ENCODE measurements at places on chromosomes 16 and 17.

DNA sequence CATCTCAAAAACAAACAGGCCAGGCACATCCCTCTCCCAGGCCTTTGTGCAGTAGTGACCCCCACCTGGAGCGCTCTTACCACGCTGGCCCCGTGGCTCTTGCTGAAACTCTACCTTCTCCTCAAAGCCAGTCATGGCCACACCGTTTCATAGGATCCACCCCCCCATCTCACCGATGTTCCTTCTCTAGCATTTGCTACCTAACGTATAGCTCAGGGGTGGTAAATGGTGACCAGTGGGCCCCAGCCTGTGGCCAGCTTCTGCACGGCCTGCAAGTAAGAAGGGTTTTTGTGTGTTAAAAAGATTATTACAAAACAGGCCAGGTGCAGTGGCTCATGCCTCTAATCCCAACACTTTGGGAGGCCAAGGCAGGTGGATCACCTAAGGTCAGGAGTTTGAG is 43.8 kb downstream of the RMI2 start:
- no peak for DNase-seq

DNA sequence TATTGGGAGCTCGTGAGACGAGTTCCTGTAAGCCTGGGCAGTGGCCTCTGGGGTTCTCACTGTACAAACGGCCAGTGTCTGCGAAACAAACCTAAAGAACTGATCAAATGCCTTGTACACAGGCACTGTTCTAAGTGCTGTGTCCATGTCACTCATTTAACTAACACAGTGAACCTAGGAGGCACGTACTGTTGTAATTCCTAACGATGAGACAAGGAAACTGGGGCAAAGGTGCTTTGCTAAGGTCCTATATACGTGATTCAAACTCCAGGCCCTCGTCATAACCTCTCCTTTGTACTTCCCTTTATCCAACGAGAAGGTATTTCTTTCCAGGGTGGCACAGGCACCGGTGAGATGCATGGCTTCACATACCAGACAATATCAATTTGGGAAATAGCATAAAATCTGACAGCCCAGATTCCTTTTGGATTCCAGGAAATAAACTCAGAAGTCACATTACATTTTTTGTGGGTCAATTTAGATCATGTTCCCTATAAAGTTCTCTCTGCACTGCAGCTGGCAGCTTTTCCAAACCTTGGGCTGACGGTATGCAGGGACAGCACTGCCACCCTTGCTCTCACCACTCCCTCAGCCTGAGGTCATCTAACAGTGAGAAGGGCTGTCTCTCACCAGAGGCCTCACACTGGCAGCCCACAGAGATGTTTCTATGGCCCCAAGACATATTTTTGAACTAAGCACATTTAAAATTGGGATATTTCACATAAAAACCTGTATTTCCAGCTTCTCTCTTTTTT is 18.3 kb downstream of the GLYR1 start:
- no peak for DNase-seq

GRCh38 chr16:88643644-88643932 is 5.2 kb downstream of the IL17C start:
- DNase-seq = no peak

DNA sequence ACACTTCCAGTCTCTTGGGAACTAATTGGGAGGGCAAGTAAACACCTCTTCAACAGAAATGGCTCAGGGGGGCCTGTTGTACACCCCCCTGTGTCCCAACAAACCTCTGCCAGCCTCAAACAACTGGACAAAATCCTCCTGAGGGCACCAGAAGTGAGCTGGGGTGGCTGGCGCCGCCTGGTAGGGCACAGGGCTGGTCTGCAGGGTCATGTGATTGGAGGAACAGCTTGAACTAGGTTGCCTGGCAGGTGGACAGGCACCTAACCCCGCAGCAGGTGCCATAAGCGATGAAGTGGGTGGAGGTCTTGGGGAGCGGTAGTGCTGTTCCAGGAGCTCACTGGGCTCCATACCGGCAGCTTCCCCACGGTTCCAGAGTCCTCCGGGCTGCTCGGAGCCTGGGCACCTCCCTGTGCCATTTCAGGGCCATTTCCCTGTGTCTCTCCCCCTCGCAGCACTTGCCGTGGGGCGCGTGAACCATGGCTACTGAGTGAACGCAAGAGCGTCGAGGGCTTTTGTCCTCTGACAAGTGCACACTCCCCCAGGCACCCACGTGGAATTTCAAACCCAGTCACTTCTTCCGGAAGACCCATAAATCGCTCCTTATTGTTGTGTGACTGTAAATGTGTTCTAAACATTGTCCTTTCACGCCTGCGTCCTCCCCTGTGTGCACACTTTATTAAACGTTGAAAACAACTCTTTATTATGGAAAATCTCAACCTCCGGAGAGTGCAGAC is 101.5 kb downstream of the SEC14L1 start:
- DNase-seq = no peak

- no peak for DNase-seq
Measured at GRCh38 chr17:60164164-60164563, 14.4 kb downstream of the CA4 start.

GRCh38 chr16:10620120-10620519 is 39.7 kb upstream of the EMP2 start:
- no peak for DNase-seq

- no peak for DNase-seq
Measured at GRCh38 chr17:27868565-27868964, 24.6 kb downstream of the LYRM9 start.

- no peak for DNase-seq
Measured at GRCh38 chr16:25855818-25856217, 164.1 kb downstream of the HS3ST4 start.

GRCh38 chr17:3927628-3928340 is 11.5 kb upstream of the P2RX1 start:
- no peak for DNase-seq

DNA sequence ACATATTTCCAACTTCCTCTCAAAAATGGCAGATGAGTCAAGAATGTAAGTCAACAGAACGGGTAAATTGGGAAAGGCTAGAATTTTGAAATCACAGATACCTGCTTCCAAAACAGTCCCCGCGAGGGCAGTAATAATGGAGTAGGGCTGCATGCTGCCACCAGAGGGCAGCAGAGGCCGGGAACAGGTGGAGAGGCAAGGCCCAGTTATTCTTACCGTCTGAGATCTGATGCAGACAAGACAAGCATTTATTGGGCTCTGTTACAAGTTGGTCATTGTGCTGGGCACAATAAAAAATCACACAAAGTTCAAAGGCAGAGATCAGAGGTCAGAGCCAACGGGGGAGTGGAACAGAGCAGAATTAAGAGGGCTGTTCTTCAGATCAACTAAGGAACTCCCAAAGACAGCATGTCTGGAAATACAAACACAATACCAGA is 8.8 kb upstream of the MLKL start:
- peak; percentile 91 for DNase-seq

- DNase-seq = peak; percentile 73
Measured at GRCh38 chr17:64103391-64104364, 26.3 kb downstream of the ERN1 start.

DNA sequence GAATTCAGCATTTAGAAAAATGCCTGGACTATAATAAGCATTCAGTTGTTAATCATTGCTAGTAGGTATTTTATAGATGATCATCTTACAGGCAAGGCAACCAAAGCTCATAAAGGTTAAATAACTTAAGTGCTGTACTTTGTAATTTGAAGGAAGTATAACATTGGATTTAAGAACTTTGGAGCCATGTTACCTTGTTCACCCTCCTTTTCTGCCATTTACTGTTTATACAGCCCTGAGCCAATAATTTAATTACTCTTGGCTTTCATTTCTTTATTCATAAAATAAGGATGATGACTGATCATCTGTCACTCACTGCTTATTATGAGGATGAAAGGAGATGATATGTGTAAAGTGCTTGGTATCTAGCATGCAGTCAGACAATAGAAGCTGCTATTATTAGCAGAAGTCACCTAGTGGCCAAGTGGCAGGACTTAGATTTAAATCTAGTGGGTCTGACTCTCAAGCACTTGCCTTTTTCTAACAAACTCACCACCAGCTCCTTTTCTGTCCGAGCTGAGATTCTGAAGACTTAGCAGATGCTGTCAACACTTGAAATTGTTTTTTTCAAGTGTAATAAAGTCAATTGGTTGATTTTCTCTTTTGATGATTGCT is 18.3 kb upstream of the DDX52 start:
- no peak for DNase-seq

DNA sequence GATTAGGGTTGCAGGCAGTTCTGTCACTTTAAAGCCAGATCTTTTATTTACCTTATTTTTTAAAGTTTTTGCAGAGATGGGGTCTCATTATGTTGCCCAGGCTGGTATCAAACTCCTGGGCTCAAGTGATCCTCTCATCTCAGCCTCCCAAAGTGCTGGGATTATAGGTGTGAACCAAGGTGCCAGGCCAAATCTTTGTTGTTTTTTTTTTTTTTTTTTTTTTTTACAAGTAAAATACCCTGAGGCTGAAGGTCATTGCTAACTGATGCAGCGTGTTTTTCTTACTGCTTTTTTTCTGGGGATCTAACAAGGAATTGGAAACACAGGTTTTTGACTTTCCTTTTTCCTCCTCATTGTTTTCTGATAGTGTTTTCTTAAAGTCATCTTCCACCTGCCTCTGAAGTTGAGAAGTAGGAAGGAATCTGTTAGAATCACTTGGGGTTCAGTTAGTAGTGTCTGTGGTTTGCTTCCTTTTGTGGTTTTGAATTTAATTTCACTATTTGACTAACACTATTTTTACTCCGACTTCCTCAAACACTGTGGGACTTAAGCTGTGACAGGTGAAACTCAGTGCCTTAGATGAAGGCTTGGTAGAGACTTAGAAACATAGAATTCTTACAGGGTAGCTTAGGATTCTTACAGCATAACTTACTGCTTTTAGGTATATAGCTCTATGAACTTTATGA is 22.2 kb downstream of the CLTC start:
- no peak for DNase-seq

DNA sequence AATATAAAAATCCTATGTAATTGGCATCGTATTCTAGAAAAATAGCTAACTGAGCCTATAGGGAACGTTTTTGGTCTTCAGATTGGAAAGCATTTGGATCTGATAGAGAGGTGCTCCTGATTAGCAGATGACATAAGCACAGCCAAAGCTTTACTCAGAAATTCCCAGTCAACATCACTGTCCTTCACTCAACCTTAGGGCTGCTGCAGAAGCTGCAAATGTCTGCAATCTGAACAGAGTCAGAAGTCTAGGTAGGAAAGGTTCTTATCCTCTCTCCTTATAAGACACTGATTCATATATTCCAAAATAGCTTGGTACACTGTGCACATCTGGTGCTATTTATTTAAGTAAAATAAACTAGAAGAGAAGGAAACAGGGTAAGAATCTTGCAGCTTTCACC is 19.2 kb downstream of the STRADA start:
- DNase-seq = no peak

- no peak for DNase-seq
Measured at GRCh38 chr17:40873801-40874200, 6.8 kb upstream of the KRT12 start.

GRCh38 chr17:62678214-62678919 is 50.9 kb downstream of the MRC2 start:
- DNase-seq = no peak

DNA sequence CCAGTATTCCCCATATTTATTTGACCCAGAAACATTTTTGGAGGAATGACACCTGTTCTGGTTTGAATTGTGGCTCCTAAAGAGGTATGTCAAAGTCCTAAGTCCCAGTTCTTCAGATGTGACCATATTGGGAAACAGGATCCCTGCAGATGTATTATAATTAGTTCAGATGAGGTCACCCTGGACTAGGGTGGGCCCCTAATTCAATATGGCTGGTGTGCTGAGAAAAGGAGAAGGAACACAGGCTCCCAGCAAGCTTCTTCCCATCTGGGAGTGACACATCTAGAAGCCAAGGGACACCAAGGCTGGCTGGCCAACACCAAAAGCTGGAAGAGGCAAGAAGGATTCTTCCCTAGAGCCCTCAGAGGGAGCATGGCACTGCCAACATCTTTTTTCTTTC is 3.8 kb upstream of the GCSH start:
- no peak for DNase-seq

DNA sequence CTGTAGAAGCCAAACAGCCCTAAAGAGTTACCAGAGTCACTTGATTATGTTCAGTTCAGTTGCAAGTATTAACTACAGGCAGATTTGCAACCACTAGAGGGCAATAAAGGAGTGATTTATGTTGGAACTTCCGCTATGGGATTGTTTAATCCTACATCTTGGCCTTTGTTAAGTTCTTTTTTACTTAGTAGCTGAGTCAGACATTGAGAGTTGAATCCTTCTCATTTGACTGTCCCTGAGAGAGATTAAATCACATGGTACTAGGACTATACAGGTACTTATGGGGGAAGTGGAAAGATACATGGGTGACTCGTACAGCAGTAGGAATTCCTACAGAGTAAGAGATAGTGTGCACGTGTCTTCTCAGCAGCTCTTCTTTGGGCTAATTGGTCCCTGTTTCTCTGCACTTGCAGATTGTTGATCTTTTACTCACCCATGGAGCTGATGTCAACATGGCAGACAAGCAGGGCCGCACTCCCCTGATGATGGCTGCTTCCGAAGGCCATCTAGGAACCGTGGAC is 40.3 kb downstream of the CYB561 start:
- peak; percentile 66 for DNase-seq

DNA sequence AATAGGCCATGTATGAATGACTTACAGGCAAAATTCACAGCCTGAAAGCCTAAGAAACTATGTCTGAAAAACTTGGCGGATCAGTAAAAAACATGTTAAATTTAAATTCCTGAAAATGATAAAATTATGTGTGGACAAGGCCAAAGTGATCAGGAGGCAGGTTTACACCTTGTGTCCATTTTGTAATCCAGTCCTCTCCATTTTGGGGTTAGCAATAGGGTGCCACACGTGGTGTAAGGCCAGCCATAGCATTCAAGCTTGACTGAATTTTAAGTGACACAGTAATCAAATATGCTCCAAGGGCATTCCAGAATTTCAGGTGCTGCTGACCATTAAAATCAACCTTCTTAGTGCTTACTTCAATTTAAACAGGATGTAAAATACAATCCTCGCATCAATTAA is 2.7 kb downstream of the RNF43 start:
- peak; percentile 60 for DNase-seq

DNA sequence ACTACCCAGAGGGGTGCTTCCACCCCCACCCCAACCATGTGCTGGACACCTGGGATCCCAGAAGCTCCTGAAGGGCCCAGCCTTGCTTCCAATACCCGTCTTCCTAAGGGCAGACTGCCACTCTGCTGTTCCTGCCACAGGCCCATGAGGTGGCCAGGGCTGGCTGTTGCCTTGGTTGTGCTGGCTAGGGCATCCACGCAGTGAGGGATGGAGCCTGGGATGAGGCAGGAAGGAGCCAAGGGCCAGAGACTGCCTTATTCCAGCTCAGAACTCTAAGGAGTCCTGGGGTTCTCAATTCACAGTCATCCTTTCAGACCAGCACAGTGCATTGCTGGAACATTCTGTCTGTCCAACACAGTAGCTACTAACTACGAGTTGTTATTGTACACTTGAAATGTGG is 37.8 kb downstream of the BCO1 start:
- no peak for DNase-seq

DNA sequence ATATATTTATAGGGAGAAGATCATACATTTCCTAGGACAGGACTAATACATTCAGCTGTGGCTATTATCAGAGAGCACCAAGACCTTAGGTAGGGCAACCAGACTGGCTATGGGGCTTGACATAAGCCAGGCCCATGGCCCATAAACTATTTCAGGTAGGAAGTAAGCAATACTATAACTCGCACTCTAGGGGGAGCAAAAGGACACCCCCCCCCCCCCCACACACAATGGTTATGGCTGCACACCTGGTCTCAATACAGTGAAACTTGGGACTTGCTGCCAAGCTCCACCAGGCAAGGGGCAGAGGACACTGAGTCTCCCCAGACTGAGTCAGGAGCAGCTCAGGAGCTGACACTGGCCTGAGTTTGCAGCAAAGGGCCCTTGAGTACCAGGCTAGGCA is 348.9 kb upstream of the ASIC2 start:
- DNase-seq = no peak

Measured in MCF 10A (cell line).